Stimulated activated CD4-positive, alpha-beta T cell treated with anti-CD3 and anti-CD28 coated beads, Interleukin-1b, Interleukin-23, amount 100 ng/mL, for 1 hour (primary cell): ENCODE measurements at places on chromosomes 12 and 14.

- DNase-seq: no peak
Measured at GRCh38 chr12:30188602-30189326, 405.0 kb upstream of the TMTC1 start.

- DNase-seq: no peak
Measured at GRCh38 chr14:98112194-98112780, 1159.7 kb downstream of the BCL11B start.

DNA sequence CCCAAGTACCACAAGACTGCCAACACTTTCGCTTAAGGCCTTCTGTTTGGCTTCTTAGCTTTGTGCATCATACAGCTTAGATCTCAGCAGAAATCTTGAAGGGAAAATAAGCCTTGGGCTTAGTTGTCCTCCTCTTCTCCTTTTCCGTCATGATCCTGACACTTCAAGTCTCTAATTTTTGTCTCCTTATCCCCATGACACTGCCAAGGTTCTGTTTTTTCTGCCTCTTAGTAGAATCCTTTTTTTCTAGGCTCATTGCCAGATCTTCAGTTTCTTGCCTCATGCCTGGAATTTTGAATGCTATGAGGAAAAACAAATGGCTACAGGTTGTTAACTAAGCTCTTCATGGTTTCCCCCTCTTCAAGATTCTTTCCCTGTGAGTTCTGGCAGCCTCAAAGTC lies 450.4 kb downstream of the LRFN5 start:
- DNase-seq: no peak

DNA sequence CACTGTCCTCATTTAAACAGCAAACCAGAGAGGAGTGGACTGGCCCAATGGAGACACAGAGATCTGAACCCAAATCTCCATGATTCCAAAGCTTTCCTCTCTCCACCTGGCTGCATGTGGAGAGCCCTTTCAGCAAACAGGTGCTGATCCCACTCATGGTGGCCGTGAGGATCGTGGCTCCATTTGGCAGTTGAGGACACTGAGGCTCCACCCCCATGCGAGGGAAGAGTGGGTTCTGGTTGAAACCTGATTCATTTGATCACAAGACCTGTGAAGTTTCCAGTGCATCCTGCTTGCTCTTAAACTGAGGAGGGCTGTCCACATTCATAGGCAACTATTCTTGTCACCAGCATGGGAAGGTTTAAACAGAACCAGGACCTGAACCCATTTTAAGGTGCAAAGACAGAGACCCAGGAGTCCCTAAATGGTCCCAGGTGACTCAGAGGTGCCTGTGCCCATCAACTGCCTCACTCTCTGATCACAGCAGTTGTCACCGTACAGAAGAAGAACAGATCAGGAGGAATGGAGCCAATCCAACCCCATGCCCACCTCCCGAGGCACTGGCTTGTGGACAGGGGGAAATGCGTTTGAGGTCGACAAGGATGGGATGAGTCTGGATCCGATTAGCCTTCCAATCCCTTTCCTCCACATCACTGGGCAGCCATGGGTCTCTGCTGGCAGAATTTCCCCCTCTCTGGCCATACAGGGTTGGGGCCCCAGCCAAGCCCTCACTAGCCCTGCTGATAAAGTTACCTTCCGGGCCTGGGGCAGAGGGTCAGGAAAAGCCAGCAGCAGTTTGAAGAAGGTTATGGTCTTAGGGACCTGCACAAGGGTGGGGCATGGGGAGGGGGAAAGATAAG lies 45.5 kb upstream of the BCL11B start:
- no peak for DNase-seq

DNA sequence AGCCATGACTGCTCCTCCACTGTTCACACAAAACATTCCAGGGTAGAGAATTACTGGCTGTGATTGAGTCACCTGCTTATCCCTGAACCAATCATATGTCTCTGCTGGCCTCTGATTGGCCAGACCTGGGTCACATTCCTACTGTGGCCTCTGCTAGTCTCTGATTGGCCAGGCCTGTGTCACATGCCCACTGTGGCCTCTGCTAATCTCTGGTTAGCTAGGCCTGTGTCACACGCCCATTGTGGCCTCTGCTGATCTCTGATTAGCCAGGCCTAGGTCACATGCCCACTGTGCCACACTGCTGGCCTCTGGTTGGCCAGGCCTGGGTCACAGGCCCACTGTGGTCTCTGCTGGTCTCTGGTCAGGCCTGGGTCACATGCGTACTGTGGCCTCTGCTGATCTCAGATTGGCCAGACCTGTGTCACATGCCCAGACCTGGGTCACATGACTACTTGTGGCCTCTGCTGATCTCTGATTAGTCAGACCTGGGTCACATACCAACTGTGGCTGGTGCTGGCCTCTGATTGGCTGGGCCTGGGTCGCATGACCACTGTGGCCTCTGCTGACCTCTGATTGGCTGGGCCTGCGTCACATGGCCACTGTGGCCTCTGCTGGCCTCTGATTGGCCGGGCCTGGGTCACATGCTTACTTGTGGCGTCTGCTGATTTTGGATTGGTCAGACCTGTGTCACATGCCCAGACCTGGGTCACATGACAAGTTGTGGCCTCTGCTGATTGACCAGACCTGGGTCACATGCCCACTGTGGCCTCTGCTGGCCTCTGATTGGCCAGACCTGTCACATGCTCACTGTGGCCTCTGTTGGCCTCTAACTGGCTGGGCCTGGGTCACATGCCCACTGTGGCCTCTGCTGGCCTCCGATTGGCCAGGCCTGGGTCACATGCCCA lies 251.6 kb downstream of the SLC15A4 start:
- DNase-seq: no peak

DNA sequence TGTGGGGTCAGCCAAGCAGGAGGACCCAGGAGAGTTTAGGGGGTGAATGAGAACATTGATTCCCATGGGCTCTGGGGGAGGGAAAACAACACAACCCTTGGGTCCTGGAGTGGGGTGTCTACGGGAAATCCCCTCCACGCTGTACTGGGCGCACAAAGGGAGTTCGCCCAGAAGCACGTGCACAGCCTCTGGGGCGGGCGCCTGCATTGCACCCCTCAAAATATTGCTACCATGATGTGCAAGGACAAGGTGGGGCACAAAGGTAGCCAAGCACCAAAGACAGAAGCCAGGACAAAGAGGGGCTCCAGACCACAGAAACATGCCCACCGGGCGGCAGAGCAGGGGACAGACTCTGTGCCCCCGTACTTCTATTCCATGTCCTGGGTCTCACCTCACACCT lies 74.9 kb upstream of the EIF5 start:
- DNase-seq: no peak
